ENCODE measurements at places on chromosomes 12 and 14.

- DNase-seq: no peak
These were observed 50.3 kb downstream of the DAO start for GRCh38 chr12:108930155-108930554.

- no peak for DNase-seq
These were observed 46.5 kb downstream of the ATP6V1D start for GRCh38 chr14:67313153-67313552.

DNA sequence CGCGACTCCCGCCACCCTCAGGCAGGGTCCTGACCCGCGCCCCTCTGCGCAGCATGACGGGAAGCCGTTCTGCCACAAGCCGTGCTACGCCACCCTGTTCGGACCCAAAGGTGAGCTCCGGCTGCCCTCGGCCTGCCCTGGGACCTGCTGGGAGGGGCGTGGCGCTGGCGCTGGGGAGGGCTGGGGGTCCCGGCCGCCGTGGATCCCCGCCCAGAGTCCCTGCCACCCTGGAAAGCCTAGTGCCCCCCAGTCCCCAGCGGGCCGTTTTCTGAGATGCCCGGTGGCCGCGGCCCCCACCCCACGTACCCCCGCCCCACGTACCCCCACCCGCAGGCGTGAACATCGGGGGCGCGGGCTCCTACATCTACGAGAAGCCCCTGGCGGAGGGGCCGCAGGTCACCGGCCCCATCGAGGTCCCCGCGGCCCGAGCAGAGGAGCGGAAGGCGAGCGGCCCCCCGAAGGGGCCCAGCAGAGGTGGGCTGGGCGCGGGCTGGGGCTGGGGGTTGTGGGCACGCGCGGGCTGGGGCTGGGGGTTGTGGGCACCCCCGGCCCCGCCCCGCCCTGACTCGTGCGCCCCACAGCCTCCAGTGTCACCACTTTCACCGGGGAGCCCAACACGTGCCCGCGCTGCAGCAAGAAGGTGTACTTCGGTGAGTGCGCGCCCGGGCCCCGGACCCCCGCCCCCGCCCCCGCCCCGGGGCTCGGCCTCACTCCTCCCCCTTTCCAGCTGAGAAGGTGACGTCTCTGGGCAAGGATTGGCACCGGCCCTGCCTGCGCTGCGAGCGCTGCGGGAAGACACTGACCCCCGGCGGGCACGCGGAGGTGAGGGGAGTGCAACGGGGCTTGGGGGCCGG, 4.0 kb downstream of the CRIP2 start:
- no peak for DNase-seq

- no peak for DNase-seq
These were observed 16.4 kb upstream of the PITPNM2 start for GRCh38 chr12:123167329-123167728.

DNA sequence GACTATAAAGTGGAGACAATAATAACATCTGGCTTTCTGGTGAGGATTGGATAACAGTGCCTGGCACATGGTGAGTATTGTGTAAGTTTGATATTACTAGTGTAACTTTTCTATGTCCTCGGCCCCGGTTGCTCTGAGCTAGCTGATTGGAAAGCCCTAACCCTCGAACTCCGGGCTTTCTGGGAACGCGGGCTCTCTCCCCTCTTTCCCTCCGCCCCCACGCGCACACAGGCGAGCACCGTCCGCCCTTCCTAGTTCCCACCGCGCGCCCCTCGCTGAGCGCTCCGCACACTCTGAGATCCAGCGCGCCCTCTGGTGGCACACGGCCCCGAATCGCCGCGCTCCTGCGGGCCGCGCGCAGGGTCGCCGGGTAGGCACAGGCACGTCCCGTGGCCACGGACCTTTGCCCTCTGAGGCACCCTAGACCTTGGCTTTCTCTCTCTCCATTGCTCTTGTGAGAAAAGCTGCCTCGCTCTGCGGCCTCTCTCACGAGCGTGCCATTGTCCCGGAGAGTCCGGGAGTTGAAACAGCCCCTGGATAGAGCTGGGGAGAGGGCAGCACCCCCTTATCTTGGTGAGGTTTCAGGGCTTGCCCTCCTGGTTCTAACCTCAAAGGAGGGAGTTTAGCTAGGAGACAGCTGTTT, 23.2 kb upstream of the ESRRB start:
- DNase-seq: no peak

DNA sequence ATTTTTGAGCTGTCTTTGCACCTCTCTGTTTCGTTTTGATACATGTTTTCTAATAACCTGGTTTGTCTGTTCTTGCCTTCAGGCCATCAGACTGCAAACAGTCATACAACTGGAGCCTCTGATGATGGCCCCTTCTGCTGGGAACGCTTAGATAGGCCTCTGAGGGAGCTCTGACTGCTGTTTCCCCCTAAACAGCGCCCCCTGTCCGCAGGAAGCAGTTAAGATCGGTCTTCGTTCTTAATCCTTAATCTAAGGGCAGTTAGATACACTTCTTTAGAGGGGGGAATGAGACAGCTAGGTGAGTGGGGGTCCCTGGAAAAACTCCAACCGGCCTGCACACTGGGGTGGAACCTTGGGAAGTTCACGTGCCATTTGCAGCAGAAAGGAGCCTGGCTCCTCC, 1338.8 kb upstream of the SEL1L start:
- no peak for DNase-seq

DNA sequence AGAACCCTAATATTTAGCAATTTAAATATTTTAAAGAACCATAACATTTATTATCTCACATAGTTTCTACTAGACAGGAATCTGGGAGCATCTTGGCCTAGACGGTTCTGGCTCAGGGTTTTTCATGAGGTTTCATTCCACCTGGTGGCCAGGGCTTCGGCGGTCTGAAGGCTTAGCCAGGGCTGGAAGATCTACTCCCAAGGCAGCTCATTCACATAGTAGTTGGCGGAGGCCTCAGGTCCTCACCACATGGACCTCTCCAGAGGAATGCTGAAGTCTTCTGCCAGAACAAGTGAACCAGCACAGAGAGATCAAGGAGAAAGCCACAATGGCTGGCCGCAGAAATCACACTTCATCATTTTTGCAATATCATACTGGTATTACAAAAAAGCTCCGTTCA, 68.2 kb downstream of the SINHCAF start:
- DNase-seq: no peak

- no peak for DNase-seq
These were observed 27.2 kb downstream of the CALM1 start for GRCh38 chr14:90424075-90424474.

GRCh38 chr14:42523666-42524065, 917.0 kb downstream of the LRFN5 start:
- DNase-seq: no peak

DNA sequence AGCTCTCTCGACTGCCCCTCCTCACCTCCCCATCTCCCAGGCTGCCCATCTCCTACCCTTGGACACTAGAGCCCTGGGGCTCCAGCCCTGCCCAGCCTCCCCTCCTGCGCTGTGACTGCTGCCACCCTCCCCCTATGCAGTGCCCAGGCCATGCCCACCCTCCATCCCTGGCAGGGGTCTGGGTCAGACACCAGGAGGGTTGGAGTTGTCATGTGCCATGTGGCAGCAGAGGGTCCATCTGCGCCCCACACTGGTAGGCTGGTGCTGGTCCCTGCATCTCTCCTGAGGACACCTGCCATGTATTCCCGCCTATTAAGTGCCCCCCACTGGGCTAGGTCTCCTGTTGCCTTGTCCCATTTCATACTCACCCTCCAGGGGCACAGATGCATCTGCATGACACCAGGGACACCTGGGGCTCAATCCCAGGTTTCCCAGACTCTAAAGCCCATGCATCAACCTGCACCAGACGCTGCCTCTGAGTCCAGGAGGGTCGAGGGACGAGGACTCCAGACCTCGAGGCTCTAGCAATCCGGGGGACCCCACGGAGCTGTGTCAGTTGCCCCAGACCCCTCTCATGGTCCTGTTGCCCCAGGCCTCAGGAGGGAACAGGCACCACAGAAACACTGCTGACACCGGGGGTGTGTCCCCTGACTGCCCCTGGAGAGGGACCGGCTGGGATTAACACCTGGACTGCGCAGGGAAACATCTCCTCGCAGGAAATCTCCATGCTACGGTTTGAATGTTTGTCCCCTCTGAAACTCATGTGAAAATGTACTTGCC, 23.4 kb upstream of the SFSWAP start:
- DNase-seq: no peak

GRCh38 chr12:45504316-45505010, 225.0 kb upstream of the ARID2 start:
- DNase-seq: no peak

- no peak for DNase-seq
These were observed 739.7 kb downstream of the SLC6A15 start for GRCh38 chr12:84172823-84173424.

DNA sequence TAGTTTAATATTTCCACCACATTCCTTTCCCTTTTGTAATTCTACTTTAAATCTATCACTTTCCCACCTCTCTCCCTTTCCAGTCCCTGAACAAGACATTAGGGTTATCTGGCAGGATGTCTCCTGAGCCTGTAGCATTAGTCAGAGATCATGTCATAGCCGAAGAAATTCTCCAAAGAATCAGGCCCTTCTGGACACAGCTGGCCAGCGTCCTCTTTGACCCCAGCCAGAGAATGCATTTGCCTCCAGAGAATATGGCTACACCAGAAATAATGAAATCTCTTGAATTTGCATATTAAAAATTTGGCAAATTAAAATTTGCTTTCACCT, 56.7 kb downstream of the NTF3 start:
- DNase-seq: no peak

- DNase-seq: no peak
These were observed 60.5 kb upstream of the NUDT4 start for GRCh38 chr12:93317227-93317626.

- no peak for DNase-seq
These were observed 117.7 kb upstream of the RPL10L start for GRCh38 chr14:46769292-46769691.

- DNase-seq: no peak
These were observed 268.5 kb upstream of the USP15 start for GRCh38 chr12:61991661-61992060.

GRCh38 chr12:93099792-93100191, 170.7 kb upstream of the EEA1 start:
- no peak for DNase-seq

GRCh38 chr12:67482751-67483661, 165.5 kb upstream of the DYRK2 start:
- peak; percentile 53 for DNase-seq

DNA sequence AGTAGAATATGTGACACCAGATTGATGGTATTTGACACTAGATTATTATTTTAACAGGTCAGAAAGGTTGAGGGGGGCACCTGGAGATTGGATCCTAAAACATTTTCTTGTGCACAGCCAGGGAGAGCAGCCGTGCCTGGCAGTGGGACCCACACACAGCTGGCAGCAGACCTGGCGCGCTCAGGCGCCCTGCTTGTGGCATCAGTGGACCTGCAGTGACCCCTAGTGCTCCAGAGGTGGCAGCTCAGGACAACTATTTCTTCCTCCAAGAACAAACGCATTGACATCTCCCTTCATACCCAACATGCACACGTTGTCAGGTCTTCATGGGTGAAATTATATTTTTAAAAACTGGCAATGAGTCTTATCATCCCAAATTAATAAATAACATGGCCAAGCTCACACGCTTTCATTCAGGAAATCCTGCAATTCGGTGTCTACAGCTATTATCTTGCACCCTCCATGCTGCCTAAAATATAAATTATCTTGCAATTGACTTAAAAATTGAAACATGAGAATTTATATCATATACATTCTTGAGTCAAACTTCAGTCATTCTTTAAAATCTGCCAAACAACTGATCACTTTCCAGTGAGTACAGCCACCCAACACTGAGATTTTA, 7.7 kb upstream of the TMEM132D start:
- no peak for DNase-seq

GRCh38 chr12:115433014-115433634, 749.1 kb upstream of the TBX3 start:
- DNase-seq: no peak

DNA sequence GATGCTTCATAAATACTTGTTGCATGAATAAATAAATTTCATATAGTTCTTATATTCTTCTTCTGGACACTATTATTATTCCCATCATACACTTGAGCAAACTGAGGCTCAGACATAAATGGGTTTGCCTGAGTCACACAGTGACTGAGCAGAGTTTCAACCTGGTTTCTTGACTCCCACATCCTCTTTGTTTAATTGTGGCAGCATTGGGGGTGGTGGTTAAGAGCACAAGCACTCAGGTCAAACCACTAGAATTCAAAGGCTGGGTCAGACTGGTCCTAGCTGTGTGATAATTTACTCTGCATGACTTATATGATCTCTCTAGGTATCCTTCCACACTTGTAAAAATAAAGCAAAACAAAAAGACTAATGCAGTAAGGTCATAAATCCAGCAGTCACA, 274.9 kb upstream of the SRRM4 start:
- DNase-seq: no peak

DNA sequence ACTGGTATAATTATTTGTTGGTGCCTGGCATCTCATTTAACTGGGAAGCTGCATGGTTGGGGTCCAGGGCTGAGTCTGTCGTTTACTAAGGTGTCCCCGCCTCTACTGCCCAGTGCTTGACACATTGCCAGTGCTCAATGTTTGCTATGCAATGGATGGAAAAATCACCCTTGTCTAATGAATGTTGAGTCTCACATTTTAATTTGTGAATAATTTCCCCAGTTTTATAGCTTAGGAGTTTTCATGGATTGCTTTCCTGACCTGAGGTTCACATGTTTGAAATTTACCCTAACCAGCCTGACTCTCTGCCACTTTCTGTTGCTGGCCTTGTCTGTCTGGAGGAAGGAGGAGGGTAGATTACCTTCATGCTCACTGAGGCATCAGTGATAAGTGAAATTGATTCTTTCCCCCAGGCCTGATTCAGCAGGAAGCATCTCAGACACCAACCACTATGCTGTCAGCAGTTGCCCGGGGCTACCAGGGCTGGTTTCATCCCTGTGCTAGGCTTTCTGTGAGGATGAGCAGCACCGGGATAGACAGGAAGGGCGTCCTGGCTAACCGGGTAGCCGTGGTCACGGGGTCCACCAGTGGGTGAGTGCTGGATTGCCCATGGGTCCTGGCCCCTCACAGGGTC, 2.4 kb downstream of the DHRS2 start:
- no peak for DNase-seq

DNA sequence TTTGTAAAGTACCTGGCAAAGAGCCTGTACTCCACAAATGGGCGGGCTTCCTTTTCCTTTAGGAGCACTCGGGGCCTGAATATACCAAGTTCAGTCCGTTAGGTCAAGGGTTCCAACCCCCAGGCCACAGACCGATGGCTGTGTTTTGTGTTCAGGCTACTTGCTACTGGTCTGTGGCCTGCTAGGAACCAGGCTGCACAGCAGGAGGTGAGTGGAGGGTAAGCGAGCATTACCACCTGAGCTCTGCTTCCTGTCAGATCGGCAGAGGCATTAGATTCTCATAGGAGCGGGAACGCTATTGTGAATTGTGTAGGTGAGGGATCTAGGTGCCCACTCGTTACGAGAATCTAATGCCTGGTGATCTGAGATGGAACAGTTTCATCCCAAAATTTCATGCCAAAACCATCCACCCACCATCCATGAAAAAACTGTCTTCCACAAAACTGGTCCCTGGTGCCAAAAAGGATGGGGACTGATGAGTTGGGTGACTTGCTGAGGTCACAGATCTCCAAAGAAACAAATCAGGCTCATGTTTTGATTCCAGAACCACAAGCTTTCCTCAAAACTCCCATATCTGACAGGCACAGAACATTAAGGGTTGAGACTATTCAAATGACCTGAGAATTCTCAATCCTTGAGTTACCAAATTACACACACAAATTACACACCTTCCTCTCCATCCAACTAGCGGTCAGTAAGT, 4.2 kb downstream of the CSRP2 start:
- DNase-seq: no peak

Data from stimulated activated CD4-positive, alpha-beta T cell treated with anti-CD3 and anti-CD28 coated beads, Interleukin-15, amount 100 ng/mL, for 1 hour (primary cell).